NCI-H1417 treated with DMSO at 0.1 percent for 48 hours (cell line): ENCODE measurements at places on chromosomes 2 and 18.
A peak's percentile ranks its signal among the peaks of the same experiment; 100 is the strongest.

DNA sequence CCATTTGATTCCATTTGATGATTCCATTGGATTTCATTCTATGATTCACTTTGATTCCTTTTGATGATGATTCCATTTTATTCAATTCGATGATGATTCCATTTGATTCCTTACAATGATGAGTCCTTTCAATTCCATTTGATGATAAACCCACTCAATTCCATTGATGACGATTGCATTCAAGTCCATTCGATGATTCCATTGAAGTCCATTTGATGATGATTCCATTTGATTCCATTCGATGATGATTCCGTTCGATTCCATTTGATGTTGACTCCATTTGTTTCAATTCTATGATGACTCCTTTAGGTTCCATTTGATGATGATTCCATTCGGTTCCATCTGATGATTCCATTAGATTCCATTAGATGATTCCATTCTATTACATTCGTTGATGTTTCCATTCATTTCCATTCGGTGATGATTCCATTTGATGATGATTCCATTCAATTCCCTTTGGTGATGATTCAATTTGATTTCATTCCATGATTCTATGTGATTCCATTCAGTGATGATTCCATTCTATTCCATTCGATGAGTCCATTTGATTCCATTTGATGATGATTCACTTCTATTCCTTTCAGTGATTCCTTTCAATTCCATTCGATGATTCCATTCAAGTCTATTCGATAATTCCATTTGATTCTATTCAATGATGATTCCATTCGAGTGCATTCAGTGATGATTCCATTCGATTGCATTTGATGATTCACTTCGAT, 1106.0 kb downstream of the RPIA start:
- DNase-seq: no peak

GRCh38 chr2:36678856-36679255, 17.7 kb upstream of the VIT start:
- no peak for DNase-seq

GRCh38 chr2:11757101-11757500, 10.7 kb downstream of the LPIN1 start:
- DNase-seq: peak; percentile 53

DNA sequence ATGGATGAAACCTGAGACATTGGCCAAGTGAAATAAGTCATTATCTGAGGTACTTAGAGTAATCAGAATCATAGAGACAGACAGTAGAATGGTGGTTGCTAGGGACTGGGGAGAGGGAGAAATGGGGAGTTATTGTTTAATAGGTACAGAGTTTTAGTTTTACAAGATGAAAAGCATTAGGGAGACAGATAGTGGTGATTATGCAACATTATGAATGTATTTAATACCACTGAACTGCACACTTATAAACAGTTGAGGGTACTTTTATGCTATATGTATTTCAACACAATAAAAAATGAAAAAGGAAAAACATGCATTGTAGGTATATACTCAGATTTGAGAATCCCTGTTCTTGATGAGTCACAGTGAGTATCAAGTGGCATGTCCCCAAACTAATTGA, 59.7 kb downstream of the EPC2 start:
- DNase-seq: no peak
